Esophagus squamous epithelium (tissue), 5 donors: ENCODE measurements at places on chromosomes 16 and 17. TPM values are rescaled to one million over a fixed set of nuclear protein-coding genes. Genes with fewer than 3 reads are reported as not detected.

The CCL8 gene
- total RNA-seq: not detected

The PLK1 gene
- 20.1 TPM for total RNA-seq

The ASPSCR1 gene
- total RNA-seq: 14.6 TPM

The EPN3 gene
- 111 TPM for total RNA-seq

The MAP3K14 gene
- total RNA-seq: 9.1 TPM

The MEOX1 gene
- total RNA-seq: 0.66 TPM

The SEZ6L2 gene
- not detected for total RNA-seq

The DNAH2 gene
- total RNA-seq: 0.03 TPM

The RBFOX1 gene
- not detected for total RNA-seq

The C16orf96 gene
- 0.04 TPM for total RNA-seq

DNA sequence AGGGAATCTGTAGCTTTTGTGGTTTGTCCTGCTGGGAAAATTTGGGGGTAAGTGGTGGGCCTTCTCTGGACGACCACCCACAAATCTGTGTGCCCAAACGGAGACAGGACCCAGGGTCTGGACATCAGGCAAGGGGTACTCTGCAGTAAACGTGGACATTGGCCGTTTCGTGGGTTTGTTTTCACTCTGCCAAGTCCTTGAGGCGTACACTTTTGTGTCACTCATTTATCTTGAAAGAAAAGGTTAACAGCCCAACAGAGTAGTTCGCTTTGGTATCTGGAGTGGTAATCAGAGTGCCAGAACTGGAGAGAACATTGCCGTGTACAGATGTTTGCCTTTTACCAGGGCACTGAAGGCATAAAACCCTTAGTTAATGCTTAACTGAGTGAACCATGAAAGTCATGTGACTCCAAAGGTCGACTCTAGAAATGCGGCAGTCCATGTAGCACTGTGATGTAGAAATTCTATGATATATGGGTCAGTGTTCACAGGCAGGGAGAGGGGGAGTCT lies 15.4 kb downstream of the NAA60 start:
- DNase-seq: no peak

GRCh38 chr17:68196394-68197090 lies 51.3 kb upstream of the AMZ2 start:
- DNase-seq: no peak

DNA sequence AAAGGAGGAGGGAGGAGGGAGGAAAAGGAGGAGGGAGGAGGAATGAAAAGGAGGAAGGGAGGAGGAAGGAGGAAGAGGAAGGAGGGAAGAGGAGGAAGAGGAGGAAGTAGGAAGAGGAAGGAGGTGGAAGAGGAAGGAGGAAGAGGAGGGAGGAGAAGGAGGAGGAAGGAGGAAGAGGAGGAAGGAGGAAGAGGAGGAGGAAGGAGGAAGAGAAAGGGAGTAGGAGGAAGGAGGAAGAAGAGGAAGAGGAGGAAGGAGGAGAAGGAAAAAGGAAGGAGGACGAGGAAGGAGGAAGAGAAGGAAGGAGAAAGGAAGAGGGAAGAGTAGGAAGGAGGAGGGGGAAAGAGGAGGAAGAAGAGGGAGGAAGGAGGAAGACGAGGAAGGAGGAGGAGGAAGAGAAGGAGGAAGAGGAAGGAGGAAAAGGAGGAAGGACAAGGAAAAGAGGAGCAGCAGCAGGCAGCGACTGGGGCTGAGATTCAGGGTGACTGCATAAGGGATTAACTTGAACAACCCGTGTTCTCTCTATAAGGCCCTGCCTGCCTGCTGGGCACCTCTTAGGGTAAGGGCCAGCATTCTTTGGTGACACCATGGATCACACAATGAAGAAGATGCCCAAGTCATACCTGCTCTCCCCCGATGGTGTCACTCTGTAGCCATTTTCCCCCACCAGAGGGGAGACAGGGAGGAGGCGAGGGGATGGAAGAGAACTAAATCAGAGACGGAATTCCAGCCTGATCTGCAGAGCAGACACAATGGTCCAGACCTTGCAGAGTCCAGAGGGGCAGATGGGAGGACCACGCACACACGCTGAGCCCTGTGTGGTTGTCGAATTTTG lies 1.4 kb upstream of the IL34 start:
- DNase-seq: no peak

- no peak for DNase-seq
Observed at GRCh38 chr17:40293363-40293762, 5.7 kb downstream of the CDC6 start.

GRCh38 chr16:48087639-48088038 lies 68.2 kb downstream of the ABCC12 start:
- no peak for DNase-seq

- no peak for DNase-seq
Observed at GRCh38 chr17:40345994-40346764, 18.4 kb downstream of the GJD3 start.

- DNase-seq: no peak
Observed at GRCh38 chr17:32498391-32498790, 11.6 kb downstream of the CDK5R1 start.

DNA sequence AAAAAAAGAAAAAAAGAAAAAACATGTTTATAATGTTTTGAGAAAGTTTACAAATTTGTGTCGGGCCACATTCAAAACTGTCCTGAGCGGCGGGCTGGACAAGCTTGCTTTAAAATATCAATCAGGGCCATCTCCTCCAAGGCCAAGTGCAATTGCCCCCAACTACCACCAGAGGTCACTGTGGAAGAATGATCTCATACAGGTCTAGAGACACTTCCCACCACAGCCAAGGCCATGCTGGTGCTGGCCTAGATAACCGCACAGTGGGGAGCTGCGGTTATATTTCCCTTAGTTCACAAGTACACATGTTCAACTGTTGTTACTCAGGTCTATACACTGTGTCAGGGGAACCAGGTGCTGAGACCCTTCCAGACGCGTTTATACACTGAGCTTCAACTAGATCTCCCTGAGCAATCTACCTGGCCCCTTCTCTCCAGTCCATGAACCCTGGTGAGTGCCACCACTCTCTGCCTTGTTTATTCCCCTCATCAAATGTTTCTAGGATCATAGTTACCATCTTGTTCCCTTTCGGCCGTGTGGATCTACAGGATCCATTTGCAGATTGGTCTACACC lies 83.8 kb upstream of the CCL2 start:
- DNase-seq: no peak

DNA sequence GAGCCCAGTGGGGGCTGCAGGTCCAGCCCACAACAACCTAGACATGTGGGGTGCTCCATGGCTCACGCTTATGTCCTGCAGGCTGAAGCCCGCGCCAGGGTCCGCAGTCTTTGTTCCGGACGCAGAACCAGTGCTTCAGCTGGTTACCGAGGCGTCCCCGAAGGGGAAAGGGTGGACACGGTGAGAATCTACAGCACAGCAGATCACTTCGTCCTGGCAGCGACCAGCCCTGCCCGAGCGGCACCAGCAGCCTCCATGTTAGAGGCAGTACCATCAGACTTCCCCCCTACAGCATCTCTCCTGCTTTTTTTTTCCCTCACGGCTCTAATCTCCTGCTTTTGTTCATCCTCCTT lies 1736.4 kb downstream of the TP53TG3F start:
- no peak for DNase-seq

- no peak for DNase-seq
Observed at GRCh38 chr16:73265124-73265837, 217.4 kb upstream of the ZFHX3 start.

- DNase-seq: no peak
Observed at GRCh38 chr17:13843862-13844635, 225.3 kb upstream of the COX10 start.

DNA sequence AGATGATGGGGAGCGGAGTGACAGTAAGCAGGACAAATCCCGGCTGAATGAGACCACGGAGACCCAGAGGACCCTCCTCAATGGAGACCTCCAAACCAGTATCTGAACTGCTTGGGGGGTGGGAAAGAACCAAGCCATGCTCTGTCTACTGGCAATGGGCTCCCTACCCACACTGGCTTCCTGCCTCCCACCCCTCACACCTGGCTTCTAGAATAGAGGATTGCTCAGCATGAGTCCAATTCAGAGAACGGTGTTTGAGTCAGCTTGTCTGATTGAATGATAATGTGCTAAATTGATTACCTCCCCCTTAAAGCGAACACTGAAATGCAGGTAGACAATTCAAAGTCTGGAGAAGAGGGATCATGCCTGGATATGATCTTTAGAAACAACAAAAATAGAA lies 5.5 kb downstream of the SSTR2 start:
- DNase-seq: no peak

- DNase-seq: no peak
Observed at GRCh38 chr16:88976366-88977017, 515 bp downstream of the CBFA2T3 start.

DNA sequence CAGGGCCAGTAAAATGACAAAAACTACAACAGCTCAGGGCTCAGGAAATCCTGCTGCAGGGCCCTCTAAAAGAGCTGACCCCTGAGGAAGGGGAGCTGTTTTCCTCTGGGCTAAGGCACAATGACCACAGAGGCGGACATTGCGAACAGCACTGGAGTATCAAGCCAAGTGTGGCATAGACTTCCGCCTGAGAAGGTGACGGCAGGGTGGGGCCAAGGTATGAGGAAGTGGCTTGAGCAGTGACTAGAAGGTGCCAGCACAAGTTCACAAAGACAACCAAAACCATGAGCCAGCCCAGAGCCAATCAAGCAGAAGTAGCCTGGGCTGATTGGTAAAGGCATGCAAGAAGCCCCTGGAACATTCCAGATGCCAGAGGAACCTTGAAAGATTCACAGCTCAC lies 13.9 kb downstream of the ERN2 start:
- no peak for DNase-seq
